ENCODE measurements at places on chromosomes 12 and 14.

DNA sequence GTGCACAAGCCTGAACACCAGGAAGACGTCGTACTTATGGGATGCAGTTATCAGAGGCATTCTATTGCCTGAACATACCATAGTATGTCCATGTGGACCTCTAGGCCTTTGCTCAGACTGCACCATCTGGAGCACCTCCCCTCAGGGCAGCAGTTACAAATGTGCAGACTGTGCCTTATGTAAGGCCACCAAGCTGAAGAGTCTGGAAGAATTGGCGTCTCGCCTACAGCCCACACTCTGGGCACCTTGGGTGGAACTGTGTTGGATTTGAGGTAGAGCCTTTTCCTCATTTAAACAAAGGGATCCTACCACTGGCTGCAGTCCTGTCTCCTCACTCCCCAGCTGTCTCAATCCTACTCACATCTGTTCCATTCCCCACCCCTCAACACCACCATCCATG is 204.3 kb upstream of the FRMD6 start:
- DNase-seq, result no peak

GRCh38 chr14:22039938-22040780 is 366.5 kb upstream of the OR4E1 start:
- DNase-seq, result no peak

- DNase-seq, result no peak
These were observed 2.8 kb downstream of the FBXL14 start for GRCh38 chr12:1591543-1591942.

- DNase-seq, result no peak
These were observed 55.9 kb upstream of the LRRK2 start for GRCh38 chr12:40168868-40169267.

- no peak for DNase-seq
These were observed 182.4 kb downstream of the DICER1 start for GRCh38 chr14:94974893-94975292.

DNA sequence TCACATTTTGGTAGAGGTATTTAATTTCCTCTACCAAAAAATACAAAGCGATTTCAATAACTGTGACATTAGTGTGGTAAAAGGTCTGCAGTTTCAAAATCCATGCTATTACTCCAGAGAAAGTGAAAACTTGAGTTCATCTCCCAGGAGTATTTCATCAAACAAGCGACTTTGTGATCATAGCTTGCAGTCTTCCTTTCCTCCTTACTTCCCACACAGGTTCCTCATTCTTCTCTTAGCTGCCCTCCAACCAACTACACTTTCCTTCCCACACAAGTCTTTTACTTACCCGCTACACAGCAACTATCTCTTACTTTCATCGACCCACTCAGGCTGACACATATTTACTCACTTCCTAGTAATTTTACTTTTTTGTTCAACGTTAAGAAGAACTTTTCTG is 413.4 kb upstream of the USP15 start:
- DNase-seq, result no peak

GRCh38 chr12:110743571-110744093 is 941 bp upstream of the PPP1CC start:
- DNase-seq, result no peak

- DNase-seq, result no peak
These were observed 41.2 kb downstream of the SLC25A21 start for GRCh38 chr14:37131205-37131604.

DNA sequence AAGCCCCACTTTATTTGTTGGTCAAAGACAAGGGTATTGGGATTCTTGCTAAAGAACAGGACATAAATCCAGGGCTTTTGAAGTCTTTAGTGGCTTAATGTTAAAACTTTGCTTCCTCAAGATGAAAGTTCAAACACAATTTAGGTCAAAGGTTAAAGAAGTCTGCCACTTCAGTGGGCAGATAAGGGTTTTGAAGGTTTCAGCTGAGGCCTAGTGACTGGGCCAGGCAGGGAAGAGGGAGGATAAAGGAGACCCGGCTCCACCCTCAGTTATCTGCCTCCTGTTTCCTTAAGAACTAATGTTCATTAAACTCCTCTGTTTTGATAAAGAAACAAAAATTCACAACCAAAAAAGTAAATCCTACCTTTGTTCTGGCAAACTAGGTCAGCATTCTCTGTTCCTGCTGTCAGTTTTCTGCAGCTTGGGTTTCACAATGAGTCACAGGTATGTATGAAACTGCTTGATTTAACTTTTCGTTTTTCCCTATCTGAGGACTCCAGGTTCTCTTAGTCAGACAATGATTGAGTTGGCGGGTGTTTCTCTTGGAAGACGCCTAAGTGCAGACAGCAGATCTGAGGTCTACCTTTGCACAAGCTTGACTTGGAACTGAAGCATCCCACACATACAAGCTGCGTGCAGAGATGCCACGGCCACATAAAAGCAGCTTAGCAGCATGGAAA is 208.3 kb downstream of the EXOC5 start:
- no peak for DNase-seq

DNA sequence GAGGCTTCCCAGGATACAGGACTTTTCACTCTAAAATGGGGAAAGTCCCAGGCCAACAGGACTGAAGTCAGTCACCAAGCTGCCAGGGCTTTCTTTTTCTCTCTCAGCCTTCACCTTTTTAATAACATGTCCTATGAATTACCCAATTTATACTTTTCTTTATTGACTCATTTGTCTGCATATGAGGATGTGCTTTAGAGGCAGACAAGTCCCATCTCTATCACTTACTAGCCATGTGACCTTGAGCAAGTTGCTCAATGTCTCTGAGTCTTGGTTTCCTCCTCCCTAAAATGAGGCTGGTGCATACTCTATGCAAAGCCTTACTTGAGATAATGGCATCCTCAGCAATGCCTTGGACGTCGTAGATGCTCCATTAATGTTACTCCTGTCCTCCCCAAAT is 98.1 kb upstream of the TMPO start:
- peak; percentile 38 for DNase-seq

DNA sequence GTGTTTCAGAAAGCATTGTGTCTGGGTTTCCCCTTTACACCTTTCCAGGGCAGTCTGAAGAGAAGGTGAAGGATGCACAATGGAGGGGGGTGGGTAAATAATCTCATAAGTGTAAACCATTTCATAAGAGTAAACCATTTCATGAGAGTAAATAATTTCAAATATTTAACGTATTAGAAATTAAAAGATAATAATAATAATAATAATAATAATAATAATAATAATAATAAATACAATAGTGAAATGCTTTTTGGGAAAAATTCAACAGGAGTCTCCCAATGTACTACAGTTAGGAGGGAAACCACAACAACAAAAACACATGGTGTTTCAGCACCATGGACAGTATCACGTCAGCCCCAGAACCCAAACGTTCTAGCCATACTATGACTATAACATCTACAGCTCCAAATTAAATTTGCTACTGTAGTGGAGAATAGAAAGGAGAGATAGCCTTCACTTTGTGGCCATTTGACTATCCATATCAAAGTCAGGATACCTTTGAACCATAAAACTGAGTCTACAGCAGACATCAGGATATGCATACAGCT is 691.8 kb downstream of the BCL11B start:
- DNase-seq, result no peak

- no peak for DNase-seq
These were observed 12.3 kb downstream of the NUDT4 start for GRCh38 chr12:93390031-93390430.

DNA sequence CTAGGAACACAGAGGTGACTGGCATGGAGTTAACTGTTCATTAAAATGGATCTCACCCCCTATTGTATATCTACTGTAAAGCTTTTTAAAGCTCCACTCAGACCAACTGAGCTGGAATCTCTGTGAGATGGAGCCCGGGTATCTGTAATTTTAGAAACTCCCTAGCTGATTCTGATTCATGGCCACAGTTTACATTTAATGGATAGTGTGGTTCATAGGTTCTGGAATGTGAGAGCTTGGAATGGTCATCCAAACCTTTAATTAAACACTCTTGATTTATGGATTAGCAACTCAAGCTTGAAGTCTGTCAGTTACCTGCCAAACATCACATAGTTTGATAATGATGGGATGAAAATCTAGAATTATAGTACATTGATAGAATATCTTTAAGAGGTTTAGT is 183.8 kb downstream of the SLC25A21 start:
- no peak for DNase-seq

DNA sequence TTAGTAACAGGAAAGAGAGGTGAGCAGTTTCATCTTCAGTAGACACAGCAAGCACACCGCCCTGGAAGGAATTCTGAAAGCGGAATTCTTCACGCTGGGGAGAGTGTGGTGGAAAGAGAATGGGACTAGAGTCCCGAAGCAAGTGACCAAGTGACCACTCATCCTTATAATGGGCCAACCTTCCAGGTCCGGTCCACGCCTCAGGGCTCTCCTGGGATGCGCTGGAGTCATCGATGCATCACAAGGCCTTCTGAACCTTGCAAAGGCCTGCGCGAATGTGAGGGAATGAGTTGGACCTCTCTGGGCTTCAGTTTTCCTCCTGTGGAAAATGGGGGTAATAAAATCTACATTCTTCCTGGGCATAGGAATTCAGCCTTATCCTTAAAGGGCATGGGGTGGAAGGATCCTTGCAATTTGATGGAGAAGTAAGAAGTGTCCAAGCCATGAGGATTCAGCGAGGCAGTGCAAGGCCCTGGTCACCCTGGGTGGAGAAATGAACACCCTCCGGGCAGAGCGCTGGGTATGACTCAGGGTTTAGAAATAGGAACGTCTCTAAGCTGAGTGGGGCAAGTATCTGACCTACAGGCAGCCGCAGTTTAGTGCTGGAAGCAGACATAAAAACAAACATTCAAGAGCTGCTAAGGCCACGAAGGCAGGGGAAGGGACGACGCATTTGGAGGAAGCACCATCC is 97.7 kb downstream of the SETD3 start:
- DNase-seq, result no peak

GRCh38 chr14:69696633-69697557 is 70.0 kb upstream of the SRSF5 start:
- no peak for DNase-seq

DNA sequence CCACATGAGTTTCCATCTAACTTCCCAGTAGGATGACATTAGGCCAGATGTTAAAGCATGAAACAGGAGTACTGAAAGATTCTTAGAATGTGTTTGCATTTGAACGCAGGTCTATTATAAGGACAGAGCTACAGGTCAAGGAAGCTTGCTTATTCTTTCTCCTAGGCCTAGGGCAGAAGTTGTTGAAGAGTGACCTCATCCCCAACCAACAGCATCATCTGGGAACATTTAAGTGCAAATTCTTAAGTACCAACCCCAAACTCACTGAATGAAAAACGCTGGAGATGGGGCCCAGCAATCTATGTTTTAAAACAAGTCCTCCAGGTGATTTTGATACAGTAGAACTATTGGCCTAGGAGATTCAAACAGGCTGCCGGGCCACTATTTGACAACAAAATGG is 52.4 kb downstream of the PAPLN start:
- no peak for DNase-seq

DNA sequence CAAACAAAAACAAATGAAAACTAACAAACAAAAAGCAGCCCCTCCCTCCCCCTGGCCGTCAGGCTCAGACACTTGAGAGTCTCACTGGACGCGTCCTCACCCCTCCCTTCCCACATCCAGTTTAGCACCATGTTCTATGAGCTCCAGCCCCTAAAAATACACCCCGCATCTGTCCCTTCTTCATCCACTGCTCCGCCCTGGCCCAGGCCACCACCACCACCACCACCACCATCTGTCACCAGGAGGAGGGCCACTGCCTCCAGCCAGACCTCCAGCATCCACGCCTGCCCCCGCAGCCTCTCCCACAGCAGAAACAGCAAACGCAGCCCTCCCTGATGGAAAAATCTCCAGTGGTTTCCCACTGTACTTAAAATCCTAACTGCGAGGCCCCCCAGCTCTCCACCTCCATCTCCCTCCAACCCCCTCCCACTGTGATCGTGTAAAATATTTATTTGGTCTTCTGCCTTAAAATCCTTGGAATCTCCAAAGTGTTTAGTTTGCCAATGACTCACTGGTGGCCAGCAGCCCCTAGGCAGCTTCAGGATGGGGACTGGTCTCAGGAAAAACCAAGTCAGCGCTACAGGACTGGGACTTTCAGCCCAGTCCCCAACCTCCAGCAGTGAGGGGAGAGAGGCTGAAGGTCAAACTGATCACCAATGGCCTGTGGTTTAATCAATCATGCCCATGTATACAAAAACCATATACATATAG is 95.1 kb downstream of the SCARB1 start:
- DNase-seq, result no peak

- DNase-seq, result no peak
These were observed 71.3 kb downstream of the TSPAN9 start for GRCh38 chr12:3148366-3149000.

GRCh38 chr14:77082356-77082755 is 15.7 kb upstream of the CIPC start:
- DNase-seq, result no peak

DNA sequence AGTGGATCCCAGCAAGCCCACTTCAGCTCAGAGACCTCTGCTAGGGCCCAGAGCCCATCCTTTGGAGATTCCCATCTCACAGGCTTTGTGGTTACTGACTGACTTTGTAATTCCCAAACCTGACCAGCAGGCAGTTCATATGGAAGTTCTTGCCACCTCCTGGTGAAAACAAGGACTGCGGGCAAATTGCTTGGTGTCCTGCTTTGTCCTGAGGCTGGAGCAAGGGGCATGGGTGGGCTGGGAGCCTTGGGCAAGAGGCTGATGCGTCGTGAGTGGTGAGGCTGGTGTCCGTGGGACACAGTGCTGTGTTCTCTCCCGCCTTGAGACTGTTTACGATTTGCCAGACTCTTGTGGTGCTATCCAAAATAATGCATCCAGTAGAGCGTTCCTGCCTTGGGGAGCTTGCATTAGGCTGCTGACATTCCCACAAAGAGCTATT is 91.0 kb downstream of the LRRC74A start:
- DNase-seq, result no peak

GRCh38 chr12:98343002-98343567 is 172.3 kb upstream of the TMPO start:
- no peak for DNase-seq

DNA sequence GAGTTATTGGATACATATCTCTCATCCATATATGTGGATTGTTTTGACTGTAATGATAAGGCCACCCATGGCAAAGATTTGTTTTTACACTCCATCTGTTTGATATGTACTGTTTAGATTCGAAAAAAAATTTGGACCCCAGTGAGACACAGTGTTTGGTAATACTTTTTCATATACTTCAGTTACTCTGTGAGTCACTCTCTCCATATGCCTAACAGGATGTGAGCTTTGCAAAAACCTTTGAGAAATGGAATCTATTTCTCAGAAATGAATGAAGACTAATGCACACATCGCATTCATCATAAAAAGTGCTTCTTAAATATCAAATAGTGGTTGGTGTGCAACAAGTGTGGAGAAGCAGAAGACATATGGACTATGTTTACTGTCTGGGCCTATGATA is 781.5 kb downstream of the SLC6A15 start:
- DNase-seq, result no peak

DNA sequence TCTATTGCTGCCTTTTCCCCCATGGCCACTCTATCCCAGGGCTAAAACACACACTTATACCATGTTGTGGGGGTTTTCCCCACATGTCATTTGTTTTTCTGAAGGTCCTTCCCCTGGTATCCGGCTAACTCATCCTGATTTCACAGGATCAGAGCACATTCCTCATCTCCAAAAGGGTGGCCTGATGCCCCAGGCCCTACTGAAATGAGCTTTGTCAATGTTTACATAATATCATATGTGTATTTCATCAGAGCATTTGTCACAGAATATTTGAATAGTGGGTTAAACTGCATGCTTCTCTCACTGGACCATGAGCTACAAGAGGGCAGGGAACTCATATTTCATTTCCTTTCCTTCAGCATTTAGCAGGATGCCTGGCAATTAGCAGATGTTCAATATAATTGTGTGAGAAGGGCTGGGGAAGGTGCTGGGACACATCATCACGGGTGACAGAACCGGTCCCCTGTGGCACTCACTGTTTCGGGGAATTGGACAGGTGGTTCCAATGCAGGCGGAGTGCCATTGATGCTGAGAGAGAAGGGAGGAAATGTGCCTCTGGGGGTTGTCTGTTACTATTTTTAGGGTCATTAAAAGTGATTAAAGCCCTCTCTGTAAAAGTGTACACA is 26.8 kb downstream of the EMP1 start:
- DNase-seq, result no peak

Measured in SIG-M5 (cell line).